ENCODE measurements at places on chromosomes 5 and 9. TPM values are rescaled to one million over a fixed set of nuclear protein-coding genes. Genes with fewer than 3 reads are reported as not detected.

GRCh38 chr9:132630811-132631210, 39.0 kb downstream of the DDX31 start:
- DNase-seq: no peak

DNA sequence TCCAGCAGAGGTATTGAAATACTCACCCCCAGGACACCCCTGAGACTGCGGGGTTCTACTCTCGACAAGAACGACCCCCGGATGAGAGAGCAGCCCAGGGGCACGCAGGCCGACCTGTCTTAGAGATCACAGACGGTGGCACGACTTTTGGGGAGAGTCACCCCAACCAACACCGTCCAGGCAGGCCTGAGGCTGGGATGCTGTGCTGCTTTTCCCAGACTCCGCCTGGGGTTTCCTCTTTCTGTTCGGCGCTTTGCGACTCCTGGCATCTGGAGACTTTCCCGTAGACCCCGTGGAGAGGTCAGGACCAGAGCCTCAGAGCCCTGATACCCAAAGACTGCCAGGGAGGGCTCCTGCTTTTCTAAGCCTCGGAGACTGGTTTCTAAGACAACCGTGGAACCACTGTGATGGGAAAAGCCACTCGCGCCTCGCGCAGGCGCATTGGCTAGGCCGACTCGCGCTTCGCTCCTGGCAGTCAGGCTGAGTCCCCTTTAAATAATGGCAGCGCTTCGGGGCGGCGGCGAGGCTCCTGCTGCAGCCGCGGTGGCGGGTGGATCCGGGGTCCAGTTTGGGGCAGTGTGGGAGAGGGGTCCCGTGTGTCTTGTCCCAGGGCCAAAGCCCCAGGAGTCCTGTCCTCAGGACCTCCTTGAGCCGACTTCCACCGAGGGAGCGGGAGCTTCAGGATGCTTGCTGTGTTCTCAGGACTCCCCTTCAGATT, 484.0 kb downstream of the SPATA31A7 start:
- no peak for DNase-seq

GRCh38 chr5:91028499-91028956, 354.6 kb downstream of the ARRDC3 start:
- no peak for DNase-seq

The NTNG2 gene
- 0.99 TPM for polyA plus RNA-seq

DNA sequence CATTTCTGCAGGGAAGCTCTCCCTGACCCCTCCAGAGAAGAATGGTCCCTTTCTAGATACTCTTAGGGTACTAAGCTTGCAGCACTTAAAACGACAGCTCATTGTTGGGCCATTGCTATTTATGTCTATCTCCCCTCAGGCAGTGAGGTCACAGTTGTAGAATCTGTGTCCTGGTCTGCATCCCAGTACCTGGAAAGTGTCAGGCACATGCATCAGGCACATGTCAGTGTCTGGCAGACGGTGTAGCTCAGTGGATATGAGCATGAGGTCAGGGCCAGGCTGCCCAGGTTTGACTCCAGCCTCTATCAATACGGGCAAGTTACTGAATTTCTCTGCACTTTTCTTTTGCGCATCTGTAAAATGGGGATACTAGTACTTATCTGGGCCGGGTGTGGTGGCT, 22.2 kb upstream of the EEIG1 start:
- DNase-seq: no peak

- no peak for DNase-seq
Observed at GRCh38 chr5:95087816-95088317, 197.0 kb downstream of the MCTP1 start.

- DNase-seq: no peak
Observed at GRCh38 chr9:22158927-22159346, 149.8 kb upstream of the CDKN2B start.

The ROR2 gene
- polyA plus RNA-seq: 8.1 TPM

DNA sequence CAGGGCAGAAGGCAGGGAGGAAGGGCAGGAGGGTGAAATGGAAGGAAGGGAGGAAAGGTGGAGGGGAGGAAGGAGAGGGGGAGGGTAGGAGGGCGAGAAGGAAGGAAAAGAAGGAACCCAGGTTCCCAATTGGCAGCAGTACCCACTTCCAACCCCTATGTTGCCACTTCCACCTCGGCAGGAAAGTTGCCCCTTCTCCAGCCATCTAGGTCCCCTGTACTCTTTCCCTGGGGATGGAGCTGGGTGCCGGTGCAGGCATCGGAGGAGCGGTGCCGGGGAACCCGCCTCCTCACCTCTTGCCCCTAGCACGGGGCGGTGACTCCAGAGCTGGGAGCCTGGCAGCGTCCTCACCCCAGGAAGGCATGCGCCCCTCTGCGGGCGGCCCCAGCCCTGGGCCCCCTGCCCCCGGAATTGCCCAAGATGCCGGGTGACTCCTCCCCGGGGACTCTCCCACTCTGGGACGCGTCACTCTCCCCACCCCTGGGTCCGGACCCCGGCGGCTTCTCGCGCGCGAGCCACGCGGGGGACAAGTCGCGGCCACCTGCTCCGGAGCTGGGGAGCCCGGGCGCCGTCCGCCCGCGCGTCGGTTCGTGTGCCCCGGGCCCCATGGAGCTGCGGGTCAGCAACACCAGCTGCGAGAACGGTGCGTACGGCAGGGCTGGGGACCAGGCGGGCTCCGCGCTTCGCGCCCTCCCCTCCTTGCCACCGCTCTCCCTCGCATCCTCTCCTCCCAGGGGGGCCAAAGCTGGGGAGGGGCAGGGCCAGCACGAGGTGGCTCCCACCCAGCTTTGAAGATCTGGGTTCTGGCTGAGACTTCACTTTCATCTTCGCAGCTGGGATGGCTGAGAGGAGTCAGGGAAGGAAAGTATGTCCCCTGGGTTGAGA, at the start of gene NIPAL4:
TSS of gene NIPAL4 (plus strand) at position 499 of the 885 bp plus-strand sequence. CDS start at position 607, 108 bp downstream.
- peak; percentile 68 for DNase-seq

GRCh38 chr9:133977421-133978201, 14.5 kb downstream of the VAV2 start:
- no peak for DNase-seq

The FOXD4 gene
- not detected for polyA plus RNA-seq

DNA sequence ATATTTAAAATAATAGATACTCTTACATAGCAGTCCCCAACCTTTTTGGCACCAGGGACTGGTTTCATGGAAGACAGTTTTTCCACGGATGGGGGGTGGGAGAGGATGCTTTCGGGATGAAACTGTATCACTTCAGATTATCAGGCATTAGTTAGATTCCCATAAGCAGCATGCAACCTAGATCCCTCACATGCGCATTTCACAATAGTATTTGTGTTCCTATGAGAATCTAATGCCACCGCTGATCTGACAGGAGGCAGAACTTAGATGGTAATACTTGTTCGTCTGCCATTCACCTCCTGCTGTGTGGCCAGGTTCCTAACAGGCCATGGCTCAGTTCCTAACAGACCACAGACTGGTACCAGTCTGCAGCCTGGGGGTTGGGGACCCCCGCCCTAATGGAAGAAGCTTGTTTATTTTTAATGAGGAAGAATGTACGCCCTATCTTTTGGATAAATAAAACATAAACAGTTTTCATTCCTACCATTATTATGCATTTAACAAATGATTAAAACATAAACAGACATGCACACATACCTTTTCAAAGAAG, 187.7 kb downstream of the ZSWIM6 start:
- no peak for DNase-seq

- no peak for DNase-seq
Observed at GRCh38 chr5:116456036-116456435, 118.6 kb downstream of the SEMA6A start.
